ENCODE measurements at places on chromosomes 3 and 15.

DNA sequence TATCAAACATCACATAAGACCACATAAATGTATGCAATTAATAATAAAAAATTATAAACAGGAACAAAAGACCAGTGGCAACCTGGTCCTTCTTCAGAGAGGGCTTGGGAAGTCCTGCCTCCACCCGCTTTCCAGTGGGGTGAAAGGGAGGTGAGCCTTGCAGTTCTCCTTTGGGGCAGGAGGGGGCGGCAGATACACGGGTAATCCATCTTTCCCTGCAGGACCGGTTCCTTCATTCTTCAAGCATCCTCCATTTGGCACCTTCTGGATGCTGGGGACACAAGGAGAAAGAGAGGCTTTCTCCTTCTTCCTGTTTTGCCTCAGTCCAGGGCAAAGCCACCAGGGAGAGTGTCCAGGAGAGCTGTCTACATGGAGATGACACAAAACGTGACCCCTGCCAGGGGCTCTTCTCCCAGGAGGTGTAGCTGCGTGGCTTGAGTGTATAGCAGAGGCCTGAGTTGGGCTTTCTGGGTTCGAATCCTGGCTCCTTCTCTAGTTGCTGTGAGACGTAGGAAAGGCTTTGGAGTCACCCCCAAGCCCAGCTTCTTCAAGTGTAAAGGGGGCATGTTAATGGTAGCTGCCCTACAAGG is 23.2 kb downstream of the RPLP1 start:
- DNase-seq: peak; percentile 49

DNA sequence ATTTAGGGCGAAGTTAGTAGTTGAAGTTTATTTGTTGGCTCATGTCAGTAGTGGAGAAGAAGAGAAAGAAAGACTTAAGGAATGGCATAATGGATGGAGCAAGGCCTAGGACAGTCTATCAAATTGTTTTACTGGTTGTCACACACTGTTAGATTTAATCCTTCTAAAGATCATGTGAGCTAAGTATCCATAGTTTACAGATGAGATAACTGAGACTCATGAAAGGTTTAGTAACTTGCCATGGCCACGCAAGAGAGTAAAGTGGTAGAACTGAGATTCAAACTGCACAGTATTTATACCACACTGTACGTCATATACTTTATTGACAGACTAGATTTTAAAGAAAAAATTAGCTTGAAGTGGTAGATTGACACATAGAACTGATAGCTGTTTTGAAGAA is 11.4 kb downstream of the SPRED1 start:
- DNase-seq: no peak

DNA sequence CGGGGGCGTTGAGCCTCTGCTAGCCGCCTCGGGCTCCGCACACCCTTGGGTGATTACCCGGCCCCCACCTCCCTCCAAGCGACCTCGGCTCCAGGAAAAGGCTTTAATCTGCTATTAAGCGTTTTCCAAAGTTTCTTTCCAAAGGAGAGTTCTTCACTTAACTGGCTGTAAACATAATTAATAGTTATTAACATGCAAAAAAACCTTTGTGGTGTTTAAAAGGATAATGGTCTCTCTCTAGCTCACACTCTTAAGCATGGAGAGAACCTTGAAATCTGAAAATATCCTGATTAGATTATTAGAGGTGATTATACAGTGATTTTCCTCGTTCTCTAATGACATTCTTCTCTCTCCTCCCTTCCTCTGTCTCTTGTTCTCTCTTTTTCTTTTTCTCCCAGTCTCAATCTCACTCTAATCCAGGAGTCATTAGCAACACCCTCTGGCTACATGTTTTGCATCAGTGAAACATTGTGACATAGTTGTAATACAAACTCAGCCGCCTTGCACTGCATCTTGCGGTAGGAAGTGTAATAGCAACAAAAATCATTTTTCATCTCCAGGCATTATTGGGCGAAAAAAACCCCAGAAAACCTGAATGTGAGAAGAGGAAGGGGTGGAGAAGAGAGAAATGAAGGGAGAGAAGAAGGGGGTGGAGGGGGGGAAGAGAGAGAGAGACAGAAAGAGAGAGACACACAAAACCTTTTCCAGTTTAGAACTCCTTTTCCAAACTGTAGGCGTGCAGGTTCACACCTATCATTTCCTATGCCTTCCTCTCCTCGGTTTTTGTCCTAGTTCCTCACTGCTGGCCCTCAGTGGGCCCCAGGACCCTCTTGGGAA is 24.4 kb downstream of the NR2F2 start:
- DNase-seq: no peak

DNA sequence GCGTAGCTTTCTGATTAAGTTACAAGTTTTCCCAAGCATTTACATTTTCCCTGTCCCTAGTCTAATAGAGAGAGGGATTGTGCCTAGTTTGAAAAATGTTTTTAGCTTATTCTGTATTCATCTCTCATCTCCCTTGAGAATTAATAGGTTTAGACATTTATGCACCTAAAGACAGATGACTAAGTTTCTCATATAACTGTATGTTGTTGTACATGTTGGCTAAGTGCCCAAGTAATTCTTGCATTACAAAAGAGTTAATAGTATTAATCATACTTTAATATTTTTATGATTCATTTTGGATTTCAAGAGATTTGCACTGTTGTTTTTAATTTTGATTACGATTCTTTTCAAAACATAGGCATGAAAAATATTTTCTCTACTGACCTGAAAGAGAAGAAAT is 109.0 kb upstream of the TBL1XR1 start:
- DNase-seq: no peak

DNA sequence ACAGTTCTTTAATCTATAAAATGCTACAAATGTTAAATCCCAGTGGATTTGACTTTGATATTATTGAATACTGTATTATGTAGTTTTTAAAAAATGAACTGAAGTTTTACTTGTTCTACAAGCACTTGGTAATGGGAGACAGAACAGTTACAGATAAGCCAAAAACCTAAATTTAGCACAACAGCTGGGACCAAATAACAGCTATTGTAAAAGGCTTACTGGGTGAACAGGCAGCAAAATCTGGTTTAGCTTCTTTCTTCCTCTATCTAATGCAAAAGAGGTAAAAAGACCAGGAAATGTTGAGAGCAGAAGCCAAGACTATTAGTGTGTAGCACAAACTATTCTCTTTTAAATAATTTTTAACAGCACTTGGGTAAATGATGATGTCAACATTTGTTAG is 1.6 kb upstream of the ATOSA start:
- no peak for DNase-seq

- no peak for DNase-seq
Measured at GRCh38 chr3:20186600-20187004, 596 bp upstream of the SGO1 start.

DNA sequence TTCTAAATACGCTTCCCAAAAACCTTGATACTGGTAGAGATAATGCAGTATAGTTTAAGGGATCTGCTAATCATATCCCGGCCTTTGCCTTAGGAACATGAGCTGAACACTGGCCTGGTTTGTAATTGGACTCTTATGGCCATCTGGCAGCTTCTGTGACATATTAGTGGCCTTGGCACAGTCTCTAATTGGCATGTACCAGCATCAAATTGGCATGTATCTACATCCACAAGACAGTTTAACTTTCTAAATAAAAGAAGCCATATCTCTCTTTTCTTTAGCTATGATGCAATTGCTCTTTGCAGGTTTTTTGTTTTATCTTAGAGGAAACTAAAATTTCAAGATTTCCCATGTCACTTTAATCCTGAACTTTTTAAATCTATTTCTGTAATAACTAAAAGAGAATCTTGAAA is 44.6 kb upstream of the FILIP1L start:
- no peak for DNase-seq

- no peak for DNase-seq
Measured at GRCh38 chr3:59093521-59093920, 43.7 kb upstream of the CFAP20DC start.

DNA sequence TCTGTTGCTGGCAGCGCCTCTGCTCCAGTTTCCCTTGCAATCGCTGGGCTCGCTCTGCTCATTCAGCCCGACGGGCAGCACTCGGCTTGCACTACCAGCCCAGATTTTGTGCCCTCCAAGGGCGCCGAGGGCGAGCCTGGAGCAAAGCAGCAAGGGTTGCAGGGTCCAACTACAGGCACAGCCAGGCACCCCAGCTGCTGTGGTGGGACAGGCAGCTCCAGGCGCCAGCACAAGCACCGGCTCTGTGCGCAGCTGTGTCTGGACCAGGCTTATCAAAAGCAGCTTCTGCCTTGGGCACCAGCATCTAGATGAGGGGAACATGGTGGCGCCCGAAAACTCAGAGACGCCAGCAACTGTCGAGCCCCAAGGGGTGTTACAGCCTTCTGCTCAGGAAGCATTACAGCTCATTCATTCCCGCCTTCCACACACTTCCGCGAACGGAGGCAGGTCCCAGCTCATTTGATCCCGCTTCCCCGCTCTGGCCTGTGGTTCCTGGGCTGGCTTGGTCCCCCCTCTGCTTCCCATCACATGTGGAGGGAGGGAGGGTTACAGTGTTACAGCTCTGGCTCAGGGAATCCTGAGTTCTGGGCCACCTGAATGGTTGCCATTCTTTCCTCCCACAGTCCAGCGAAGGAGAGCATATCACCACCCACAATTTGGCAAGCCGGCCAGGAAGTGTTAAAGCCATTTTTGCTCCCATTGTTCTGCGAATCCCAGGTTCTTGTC is 409.9 kb upstream of the ALCAM start:
- DNase-seq: no peak

GRCh38 chr3:30114918-30115317 is 491.5 kb upstream of the TGFBR2 start:
- DNase-seq: no peak

DNA sequence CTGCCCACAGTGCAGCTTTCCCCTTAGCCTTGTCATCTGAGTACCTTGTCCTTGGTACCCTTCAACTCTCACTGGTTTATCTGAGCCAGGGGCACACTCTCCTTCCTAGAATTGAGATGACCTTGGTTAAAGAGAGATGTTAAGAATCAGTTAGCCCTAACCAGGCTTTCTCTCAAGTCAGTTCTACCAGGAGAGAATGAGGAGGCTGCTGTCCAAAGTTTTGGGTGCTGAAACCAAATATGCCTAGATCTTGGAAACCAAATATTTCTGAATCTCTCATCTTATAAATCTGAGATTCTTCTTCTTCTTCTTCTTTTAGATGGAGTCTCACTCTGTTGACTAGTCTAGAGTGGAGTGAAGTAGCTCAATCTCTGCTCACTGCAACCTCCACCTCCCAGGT is 12.0 kb upstream of the CTXND1 start:
- DNase-seq: no peak

GRCh38 chr3:25041871-25042584 is 386.0 kb upstream of the RARB start:
- DNase-seq: no peak

DNA sequence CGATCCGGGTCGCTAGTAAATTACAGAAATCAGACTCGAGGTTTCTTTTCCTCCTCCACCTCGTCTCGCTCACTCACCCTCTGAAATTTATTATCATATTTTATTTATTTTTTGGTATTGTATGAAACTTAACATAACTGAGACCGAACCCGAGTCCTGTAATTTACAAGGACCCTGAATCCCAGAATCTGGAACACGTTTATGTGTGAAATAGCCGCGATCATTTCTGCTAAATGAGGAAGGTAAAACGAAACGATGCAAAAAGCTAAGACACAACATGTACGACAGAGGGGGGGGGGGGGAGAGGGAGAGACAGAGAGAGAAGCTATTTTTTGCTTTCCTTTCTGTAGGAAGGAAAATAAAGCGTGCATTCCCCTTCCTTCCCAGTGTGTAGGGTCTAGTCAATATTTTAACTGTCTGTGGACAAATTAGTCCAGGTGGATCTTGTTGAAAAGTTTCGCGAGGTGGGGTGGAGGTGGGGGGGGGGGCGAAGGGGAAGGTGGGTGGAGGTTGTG is 1.6 kb downstream of the BBX start:
- peak; percentile 42 for DNase-seq

DNA sequence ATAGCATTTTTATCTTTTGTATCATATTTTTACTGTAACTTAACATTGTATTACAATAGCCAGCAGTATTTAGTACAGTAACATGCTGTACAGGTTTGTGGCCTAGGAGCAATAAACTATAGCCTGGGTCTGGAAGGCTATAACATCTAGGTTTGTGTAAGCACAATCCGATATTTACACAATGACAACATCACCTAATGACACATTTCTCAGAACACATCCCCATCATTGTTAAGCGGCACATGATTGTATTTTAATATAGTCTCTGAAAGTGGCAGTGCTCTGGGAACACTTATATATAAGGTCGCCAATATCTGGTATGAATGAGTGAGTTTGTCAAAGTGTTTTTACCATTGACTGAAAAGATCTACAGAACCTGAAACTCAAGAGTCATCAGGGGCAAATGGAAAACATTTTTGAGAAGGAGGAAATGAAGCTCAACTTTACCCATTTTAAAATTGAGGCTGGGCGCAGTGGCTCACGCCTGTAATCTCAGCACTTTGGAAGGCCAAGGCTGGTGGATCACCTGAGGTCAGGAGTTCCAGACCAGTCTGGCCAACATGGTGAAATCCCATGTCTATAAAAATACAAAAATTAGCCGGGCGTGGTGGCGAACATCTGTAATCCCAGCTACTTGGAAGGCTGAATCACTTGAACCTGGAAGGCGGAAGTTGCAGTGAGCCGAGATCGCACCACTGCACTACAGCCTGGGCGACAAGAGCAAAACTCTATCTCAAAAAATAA is 38.8 kb upstream of the TNFSF10 start:
- DNase-seq: no peak

GRCh38 chr3:155871746-155872158 is 1.3 kb downstream of the GMPS start:
- DNase-seq: peak; percentile 45

DNA sequence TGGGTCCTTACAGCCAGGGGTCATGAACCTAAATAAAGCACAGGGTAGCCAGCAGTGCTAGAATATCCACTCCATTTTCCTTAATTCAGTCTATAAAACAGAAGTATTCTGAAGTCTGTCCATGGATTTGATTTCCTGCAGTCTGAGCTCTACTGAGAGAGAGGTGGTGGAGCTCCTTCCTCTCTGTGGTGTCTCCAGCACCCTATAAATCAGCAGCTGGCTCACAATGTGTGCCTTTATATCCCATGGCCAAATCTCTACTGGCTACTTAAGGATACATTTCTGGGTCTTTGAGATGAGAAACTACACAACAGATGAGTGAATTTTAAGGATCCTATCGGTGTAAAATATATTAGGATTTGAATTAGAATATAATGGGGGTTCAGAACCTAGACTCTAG is 339.9 kb upstream of the RBMS3 start:
- DNase-seq: no peak

DNA sequence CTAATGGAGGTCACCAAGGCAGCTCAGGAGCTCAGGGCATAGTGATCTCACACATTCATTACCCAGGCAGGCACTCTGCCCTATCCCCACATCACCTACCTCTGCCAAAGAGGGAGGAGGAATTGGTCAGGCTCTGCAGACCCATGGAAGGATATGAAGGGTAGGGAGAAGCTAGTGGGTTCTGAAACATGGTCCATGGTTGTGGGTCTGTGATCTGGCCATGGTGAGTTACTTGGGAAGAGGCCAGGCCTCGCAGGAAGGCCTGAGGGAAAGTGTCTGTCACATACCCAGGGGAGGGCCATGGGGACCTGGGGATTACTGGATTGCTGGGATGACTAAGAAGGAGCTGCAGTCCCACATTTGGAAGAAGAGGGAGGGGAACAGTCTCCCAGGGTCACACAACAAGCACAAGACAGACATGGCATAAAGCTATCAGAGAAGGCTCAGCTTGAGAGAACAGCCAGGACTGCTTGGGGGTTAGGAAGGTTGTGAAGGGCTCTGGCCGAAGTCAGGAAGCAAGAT is 1.4 kb upstream of the PRSS50 start:
- DNase-seq: no peak

GRCh38 chr3:37969596-37970100 is 20.9 kb upstream of the VILL start:
- DNase-seq: no peak

Measured in kidney glomerular epithelial cell (primary cell).